ENCODE measurements at places on chromosomes 16 and 17.

DNA sequence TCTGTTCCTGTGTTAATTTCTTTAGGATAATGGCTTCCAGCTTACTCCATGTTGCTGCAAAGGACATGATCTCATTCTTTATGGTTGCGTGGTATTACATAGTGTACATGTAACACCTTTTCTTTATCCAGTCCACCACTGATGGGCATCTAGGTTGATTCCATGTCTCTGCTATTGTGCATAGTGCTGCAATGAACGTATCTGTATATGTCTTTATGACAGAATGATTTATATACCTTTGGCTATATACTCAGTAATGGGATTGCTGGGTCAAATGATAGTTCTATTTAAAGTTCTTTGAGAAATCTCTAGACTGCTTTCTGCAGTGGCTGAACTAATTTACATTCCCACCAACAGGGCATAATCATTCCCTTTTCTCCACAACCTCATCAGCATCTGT, 39.8 kb downstream of the ABCA10 start:
- DNase-seq = no peak

GRCh38 chr16:68188170-68188569, 47.8 kb downstream of the ESRP2 start:
- no peak for DNase-seq

GRCh38 chr17:73062726-73063125, 29.8 kb downstream of the SLC39A11 start:
- no peak for DNase-seq

- no peak for DNase-seq
These were observed 62.7 kb downstream of the GAS7 start for GRCh38 chr17:10135539-10136257.

GRCh38 chr16:66251476-66252160, 114.9 kb upstream of the CDH5 start:
- DNase-seq = no peak

GRCh38 chr17:46030752-46031151, 31.7 kb downstream of the STH start:
- no peak for DNase-seq

- no peak for DNase-seq
These were observed 29.6 kb upstream of the FBXO47 start for GRCh38 chr17:38996660-38997337.

GRCh38 chr16:67842509-67843342, 606 bp downstream of the THAP11 start:
- peak; percentile 68 for DNase-seq

GRCh38 chr17:30905742-30906100, 317 bp downstream of the TEFM start:
- DNase-seq = no peak

GRCh38 chr17:36889770-36890349, 47.4 kb upstream of the LHX1 start:
- no peak for DNase-seq

GRCh38 chr17:52388941-52389340, 230.4 kb upstream of the CA10 start:
- DNase-seq = no peak

- DNase-seq = no peak
These were observed 69.8 kb downstream of the SHISA9 start for GRCh38 chr16:12971241-12971640.

DNA sequence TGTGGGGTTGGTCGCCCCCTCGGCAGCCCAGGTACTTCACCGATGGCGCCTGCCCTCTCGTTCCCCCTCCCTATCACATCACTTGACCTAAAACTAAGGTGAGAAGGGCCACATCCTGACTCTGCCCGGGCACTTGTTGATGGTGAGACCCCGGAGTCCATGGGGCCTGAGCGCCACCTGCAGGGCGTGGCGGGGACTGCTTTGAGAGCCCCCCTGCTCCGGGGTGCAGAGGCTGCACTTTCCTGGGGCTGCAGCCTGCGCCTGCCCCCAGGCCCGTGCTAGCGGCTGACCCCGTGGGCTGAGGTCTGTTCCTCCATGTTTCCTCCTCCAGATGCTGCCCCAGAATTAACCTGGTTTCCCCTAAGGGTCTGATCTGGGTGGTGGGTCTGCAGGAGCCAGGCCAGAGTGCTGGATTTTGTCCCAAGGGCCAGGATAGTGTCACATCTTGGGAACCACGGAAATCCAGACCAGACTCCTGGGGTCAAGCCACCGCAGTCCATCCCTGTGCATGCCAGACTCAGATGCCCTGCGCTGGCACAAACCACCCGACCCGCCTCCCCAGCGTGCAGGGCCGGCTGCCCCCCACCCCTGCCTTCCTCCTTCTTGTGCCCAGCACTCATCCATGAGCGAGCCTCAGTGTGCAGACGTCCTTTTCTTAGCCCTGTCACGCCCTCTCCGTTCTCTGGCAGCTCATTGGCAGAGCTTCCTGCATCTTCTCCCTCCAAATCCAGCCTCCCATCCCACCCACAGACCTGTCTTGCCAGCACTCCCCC, 2.7 kb downstream of the NDUFAF8 start:
- DNase-seq = peak; percentile 64

DNA sequence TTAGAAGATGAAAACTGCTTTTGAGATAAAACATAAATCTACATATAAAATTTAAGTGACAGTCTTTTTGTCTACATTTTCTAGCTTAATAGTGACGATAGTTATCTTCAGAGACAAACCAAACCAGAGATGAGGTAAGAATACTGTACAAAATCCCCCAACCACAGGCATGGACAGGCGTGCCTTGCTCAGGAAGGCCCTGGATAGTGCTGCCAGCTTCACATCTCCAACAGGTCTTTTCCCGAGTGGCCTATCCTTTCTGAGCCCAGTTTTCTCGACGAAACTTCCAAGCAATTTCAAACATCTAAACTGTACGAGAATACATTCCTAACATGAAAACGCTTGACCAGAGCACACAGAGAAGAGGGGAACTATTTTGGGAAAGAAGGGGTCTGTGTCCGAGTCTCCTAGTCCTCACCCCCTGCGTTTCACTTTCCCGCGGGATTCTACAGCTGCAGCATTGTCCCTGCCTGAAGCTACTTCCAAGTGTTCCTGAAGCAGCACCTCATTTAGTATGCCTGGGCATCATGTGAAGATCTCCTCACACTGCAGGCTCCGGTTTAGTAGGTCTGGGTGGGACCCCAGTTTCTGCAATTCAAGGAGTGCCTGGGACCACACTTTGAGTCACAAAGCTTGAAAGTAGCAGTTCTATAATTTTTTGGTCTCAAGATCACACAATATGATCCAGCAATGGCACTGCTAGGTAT, 37.8 kb downstream of the GNA13 start:
- DNase-seq = no peak

DNA sequence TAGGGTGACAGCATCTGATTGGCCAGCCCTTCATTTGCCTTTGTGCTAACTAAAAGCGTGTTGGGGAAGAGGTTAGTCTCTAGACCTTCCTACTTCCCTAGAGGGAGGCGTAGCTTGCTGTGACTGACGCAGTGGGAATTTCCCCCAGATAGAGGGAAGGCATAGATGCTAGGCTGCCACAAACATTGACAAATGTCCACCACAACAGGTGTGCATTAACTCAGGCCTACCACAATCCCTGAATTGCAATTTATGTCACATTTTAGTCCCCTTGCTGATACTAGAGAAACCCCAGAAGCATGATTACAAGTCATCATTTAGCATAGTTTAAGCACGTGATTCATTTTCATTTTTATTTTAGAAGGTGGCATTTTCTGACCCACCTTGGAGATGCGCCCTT, 76.3 kb upstream of the WSB1 start:
- DNase-seq = peak; percentile 20

- DNase-seq = no peak
These were observed 104.1 kb upstream of the GSE1 start for GRCh38 chr16:85508993-85509392.

GRCh38 chr16:84559311-84559932, 55.0 kb upstream of the MEAK7 start:
- no peak for DNase-seq

- DNase-seq = no peak
These were observed 9.2 kb upstream of the NAT9 start for GRCh38 chr17:74785096-74785980.

DNA sequence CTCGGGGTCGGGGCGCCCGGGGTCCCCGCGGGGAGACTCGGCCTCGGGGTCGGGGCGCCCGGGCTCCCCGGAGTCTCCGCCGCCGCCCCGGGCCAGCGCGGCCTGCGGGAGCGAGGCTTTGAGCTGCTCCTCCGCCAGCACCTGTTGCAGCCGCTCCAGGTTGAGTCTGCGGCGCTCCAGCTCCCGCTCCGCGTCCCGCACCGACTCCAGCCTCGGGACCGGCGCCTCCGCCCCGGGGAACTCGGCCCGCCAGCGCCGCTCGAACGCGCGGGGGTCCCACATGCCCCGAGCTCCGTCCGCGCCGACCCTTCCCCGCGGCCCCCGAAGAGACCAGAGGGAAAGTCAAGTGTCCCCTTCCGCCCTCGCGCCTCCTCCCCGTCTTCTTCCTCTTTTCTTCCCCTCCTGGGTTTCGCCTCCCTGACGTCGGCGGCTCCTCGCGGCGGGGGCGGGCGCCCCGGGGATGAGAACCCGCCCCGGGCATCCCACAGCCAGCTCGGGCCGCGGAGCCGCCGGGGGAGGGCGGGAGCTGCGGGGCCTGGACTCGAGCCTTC, 40.8 kb upstream of the BHLHA9 start:
- DNase-seq = peak; percentile 50

- DNase-seq = no peak
These were observed 206.8 kb downstream of the KCNJ2 start for GRCh38 chr17:70375813-70376770.

DNA sequence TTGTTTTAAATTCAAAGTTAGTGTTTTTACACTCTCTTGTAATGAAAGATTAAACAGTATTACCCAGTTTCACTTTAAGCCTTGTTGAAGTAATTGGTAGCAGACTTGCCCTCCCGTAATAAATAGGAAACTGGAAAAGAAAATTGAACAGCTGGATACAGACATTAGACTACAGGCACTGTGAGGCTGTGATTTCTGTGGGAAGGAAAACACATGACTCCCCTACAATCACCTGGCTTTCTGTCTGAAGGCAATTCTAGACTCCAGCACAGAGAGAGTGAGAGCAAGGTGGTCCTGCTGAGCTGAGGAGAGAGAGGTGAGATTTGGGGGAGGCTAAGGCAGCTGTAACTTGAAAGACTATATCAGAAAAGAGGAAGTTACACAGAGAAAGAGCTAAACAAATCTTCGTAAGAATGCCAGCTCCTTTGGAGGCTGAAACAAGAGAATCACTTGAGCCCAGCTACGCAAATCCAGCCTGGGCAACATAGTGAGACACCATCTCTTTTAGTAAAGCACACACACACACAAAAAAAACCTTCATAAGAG, 57.8 kb upstream of the CDYL2 start:
- DNase-seq = no peak

DNA sequence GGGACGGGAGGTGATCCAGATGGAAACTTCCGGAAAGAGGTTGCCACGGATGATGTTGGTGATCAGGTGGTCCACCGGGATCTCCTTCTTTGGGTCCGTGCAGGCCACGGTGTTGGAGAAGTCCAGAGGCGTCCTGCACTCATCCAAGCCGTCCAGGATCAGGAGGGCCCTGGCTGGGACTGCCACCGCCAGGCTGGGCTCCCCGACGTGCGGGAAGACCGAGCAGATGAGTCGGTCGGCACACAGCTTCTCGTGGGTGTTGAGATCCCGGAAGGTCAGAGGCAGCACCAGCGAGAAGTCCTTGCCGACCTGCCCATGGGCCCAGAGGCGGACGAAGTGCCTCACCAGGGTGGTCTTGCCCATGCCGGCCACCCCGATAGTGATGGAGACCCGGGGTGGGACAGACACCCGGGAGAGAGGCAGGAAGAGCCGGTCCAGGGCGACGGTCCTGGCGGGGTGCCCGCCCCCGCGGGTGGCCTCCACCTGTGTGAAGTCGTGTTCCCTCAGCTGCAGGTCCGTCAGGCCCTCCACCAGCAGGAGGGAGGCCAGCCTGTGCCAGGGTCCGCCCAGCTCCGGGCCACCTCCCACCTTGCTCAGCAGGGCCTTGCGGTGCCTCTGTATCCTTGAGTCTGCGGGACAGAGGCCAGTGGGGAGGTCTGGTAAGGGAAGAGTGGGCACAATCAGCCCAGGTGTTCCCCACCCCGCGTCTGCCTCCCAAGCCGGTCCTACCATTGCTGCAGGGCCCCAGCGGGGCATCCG, 12.9 kb downstream of the NLRC3 start:
- no peak for DNase-seq

- no peak for DNase-seq
These were observed 9.6 kb upstream of the CD300C start for GRCh38 chr17:74555427-74555940.

Measured in CD4-positive, alpha-beta T cell treated with Interleukin-12 subunit alpha and Interleukin-12 subunit beta, for 1 hour (primary cell).